ENCODE measurements at places on chromosomes 16 and 17.

DNA sequence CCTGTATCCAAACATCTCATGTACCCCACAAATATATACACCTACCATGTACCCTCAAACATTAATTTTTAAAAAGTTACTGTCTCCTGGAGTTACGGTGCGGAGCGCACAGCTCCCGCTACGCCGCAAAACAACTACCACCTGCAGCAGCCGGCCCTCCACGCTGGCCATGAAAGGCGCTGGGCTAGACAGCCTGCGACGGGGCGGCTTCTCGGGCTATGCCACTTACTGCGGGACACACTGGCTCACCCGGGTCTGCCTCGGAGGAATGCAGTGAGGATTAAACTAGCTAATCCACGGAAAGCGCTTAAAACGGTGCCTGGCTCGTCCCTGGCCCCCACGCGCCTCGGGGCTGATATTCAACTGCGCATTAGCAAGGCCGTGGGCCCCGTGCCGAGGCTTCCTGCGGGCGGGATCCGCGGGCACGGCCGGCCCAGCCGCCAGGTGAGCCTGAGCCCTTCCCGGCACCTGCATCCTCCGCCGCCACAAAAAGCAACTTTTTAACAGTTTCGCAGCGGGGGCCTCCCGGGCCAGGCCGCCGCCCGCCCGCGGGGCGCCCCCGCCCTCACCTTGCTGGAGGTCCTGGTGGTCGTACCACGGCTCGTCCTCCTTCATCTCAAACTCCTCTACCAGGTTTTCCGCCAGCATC, 633 bp downstream of the CDR2 start:
- DNase-seq: no peak

GRCh38 chr17:7019367-7019766, 3.5 kb upstream of the BCL6B start:
- no peak for DNase-seq

- DNase-seq: no peak
Measured at GRCh38 chr16:2487903-2488531, 13.1 kb downstream of the TBC1D24 start.

- DNase-seq: no peak
Measured at GRCh38 chr17:33057564-33057963, 65.9 kb downstream of the SPACA3 start.

DNA sequence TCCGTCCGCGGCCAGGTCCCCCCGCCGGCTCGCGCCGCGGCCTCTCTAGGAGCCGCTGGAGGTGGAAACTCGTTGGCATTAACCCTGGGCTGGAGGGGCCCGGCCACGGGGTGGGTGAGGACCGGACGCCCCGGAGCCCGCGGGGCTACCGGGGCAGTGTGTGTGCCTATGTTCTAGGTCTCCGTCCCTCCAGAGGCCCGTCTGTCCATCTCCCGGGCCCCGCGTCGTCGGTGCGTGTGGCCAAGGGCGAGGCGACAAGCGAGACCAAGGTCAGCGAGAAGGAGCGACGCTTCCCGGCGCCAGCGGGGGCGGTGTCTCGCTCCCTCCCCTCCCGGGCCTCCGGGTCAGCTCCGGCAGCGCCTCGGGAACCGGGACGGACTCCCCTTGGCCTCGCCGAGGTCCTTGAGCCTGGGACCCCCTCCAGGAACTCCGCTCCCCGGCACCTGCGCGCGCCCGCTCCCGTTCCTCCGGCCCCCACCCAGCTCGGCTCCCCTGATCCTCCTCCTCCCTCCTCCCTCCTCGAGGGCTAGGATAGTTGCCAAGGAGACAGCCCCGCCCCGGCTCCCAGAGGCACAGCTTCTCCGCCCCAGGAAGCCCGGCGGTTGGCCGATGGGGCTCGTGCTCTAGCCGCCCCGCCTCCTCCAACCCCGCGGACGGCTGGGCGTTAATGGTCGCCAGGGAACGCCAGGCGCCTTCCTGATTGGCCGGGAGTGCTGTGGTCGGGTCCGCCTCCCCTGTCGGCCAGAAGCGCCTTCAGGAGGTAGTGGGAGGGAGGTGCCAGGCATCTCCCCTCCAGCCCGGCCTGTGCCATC, 663 bp upstream of the ZNF768 start:
- DNase-seq: peak; percentile 98
